ENCODE measurements at places on chromosomes 12 and 14.

DNA sequence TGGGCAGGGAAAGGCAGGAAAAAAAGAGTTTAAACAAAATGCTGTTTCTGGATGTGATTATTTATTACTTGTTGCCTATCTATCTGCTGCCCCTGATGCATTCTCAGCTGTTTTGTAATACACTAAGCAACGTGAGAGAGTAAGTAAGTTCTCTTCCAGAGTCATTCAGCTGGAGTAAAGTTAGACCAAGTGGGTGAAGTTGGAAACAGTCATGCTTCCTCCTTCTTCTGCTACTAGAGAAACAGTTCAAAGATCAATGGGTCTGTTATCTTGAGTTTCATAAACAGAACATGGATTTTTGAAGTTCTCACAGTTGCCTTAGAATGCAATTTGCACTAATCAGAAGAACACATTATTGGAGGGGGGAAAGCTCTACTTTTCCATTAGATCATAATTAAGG, 279.3 kb downstream of the EGLN3 start:
- no peak for DNase-seq

DNA sequence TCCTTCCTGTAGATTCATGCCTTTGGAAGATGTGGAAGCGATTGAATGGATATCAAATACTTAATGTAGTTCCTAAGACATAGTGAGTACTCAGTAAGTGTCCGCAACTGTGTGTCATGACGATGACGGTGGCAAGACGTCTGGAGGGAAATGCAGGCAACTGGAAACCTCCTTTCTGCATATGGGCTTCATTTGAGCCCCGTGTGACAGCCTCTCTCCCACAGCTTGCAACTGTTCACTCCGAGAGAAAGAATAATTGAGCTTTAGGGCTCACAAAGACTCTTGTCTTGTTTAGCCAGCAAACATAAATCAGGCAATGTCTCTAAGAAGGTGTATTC, 6.9 kb downstream of the CFAP251 start:
- DNase-seq: no peak

GRCh38 chr12:18468246-18469075, 207.1 kb downstream of the PIK3C2G start:
- DNase-seq: no peak

DNA sequence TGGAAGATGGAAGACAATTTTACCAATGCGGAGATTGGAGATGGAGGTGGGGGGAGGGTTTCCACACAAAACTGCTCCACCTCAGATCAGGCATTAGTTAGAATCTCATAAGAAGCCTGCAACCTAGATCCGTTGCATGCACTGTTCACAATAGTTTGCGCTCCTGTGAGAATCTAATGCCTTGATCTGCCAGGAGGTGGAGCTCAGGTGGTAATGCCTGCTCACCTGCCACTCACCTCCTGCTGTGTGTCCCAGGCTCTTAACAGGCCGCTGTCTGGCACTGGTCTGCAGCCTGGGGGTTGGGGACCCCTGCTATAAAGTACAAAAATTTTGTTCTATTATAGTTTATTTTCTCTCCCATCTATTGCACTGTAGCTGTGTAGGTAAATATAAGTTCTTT, 84.9 kb upstream of the FOXG1 start:
- DNase-seq: no peak

DNA sequence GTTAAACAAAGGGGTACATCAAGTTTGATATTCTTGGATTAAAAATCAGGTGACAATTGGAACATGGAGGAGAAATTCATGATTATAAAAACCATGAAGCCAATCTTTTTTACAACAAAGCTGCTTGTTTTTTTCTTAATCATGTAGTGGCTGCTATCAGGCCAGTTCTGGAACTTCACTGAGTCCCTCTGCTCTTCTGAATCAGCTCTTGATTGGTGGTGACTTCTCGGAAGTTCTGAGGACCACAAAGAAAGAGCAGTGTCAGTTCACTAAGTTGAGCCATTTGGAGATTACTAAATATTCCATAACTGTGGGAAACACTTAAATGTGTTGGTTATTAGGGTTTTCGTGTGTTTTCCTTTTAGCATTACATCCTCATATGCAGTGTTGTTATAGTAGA, 8.5 kb downstream of the EIF4B start:
- DNase-seq: no peak

- DNase-seq: no peak
Measured at GRCh38 chr14:105309371-105309770, 5.2 kb upstream of the PACS2 start.

DNA sequence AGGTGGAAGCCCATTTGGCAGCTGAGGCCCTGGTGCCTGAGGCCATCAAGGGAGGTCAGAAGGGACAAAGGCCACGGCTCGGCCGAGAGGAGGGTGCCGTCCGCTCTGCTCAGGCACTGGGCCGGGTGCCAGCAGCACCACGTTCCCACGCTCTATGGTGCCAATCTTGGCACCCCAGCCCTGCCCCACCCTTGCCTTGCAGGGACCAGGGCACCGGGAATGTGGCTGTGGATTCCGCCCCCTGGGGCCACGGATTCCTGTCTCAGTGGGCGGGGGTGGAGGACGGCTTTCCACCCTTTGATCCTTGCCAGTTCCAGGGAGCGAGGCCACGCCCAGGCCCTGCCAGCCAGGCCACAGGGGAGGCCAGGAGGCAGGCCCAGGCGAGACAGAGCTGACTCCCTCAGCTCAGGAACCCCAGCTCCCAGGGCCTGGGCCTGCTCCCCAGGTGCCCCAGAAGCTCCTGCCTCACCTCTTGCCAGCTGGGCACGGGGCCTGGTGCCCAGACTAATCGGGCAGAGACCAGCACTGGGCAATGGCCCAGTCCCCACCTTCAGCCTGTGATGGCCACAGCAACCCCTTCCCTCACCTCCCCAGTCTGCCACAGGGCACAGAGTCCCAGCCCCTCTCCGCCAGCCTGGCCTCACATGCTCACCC, 26.4 kb upstream of the GPR132 start:
- no peak for DNase-seq

DNA sequence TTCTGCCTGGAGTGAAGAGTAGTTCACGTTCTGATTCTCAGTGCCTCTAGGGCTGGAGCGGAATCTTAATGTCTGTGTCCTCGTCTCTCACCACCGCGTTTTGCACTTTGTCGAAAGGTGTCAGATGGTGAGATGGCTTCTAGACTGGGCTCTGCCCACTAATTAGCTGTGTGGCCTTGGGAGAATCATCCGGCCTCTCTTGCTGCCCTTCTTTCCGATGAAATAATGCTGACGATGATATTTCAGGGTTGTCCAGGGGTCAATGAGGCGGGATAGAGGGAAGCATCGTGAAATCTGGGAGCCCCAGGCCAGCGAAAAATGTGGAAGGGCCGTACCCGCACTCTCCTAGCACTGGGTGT, 811 bp upstream of the GALNT16 start:
- no peak for DNase-seq

DNA sequence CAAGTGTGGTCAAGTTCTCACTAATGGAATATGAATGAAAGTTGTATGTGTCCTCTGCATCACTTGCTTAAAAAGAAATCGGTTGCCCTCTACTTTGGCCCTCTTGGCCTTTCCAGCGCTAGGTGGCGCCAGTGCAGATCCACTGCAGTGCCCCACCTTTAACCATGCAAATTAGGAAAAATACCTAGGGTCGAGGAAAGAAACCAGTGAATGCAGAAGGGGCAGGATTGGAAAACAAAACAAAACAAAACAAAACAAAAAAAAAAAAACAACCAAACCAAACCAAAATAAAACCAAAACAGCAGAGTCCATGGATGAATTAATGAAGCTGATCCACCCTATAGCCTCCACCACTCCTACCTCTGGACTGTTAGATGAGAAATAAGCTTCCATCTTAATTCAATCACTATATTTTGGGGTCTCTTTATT, 12.9 kb upstream of the NEMF start:
- peak; percentile 84 for DNase-seq

GRCh38 chr12:11553871-11554533, 95.5 kb upstream of the ETV6 start:
- peak; percentile 70 for DNase-seq

- no peak for DNase-seq
Measured at GRCh38 chr14:79822034-79822433, 389.3 kb downstream of the DIO2 start.

DNA sequence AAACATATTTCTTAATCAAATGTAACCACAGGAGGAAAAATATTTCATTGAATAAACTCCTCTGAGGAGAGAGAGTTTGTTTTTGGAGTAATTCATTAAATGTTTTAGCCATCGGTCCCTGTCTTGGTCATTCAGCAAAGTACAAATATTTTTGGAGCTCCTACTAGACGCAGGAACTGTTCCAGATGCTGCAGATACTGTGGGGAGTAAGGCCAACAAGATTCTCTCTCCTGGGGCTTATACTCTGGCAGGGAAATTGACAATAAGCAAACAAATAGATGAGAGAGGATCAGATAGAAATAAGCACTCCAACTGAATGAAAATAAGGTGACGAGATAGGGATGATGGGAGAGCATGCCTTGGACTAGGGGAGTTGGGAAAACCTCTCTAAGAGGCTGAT, 264.1 kb downstream of the TTC8 start:
- DNase-seq: no peak

- no peak for DNase-seq
Measured at GRCh38 chr14:60563113-60563512, 54.2 kb downstream of the SIX6 start.

DNA sequence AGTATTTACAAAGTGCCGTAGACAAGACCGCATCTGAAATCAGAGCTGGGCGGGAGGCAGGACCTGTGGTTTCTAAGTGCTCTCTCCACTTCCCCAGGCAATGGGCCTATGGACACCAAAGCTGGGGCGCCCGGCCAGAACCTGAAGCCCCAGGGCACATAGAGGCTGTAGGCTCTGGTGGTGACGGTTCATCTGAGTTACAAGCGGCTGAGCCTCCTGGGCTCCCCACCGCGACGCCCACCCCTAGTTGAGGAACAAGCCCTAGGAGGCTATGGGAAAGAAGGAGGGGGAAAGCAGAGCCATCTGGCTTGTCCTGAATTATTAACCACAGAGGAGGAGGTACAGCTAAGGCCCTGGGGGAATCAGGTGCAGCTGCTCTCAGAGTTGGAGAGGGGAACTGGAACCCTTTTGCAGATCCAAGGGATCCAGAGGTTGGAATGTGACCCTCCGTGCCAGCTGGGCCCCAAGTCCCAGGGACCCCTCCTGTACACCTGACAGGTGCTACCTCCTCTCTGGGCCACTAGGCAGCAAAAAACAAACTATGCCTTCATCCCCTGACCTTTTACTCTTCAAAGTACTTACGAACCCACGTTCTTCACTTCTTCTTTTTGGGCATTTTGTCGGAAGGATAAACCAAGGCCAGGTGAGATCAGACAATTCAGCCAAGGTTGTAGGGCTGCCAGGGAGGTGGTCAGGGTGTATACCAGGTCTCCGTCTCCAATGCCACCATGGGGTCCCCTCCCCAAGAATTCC, 77.2 kb downstream of the ARL6IP4 start:
- DNase-seq: no peak

DNA sequence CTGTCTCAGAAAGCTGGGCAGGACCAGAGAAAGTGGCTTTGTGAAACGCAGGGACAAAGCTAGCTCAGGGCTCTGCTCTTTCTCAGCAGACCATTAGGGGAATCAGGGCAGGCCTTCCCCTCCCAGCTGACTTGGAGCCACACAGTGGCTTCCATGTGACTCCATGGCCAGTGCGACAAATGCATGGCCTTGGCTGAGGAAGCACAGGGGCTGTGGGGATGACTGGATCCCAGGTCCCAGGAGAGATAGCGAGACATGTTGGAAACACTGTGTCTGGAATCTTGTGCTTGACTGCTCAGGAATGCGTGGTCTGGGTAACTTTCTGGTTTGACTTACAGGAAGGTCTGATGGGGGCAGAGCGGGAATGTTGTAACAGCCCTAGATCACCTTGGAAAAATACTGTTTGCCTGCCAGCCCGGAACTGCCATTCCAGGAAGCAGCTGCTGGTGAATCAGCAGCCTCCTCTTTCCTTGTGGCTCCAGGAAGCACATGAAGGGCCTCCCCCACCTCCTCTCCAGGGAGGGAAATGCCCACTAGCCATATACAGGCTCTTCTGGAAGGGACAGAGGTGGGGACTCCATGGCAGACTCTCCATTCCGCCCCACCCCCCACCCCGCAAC, 133.5 kb upstream of the HIF1A start:
- peak; percentile 75 for DNase-seq

- DNase-seq: no peak
Measured at GRCh38 chr12:5581019-5581418, 149.1 kb downstream of the NTF3 start.

DNA sequence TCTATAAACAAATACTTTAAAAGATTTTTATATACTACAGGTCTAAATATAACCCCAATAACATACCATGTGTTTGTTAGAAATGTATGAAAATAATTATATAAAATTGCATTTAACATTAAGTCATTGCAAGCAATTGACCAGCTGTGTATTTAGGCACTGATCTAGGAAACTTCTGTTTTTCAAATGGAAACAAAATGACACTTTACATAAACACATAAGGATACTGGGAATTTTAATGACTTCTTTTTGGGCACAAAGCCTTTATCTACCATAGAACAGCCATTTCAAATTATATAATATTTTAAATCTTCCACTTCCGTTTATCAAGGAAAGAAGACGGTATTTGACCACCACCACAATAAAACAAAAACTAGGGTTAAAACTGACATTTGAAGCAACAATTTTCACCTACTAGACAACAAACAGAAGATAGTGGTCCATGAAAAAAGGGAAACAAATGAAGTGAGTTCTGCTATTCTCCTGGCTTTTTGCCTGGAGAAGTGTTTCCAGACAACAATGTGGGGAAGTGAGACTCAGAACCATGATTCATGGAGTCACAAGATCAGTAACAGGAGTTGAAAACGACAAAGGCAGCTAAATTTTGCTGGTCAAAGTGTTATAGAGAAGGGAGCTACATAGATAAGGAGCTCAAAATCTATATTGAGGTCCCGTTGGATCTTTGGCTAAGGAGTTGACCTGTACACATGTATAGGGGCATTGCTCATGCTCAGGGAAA, 475.1 kb downstream of the TRHDE start:
- DNase-seq: peak; percentile 84

- no peak for DNase-seq
Measured at GRCh38 chr14:22980672-22981089, 1.7 kb downstream of the AJUBA start.

- peak; percentile 9 for DNase-seq
Measured at GRCh38 chr14:105817971-105818711, 291.8 kb downstream of the TMEM121 start.

DNA sequence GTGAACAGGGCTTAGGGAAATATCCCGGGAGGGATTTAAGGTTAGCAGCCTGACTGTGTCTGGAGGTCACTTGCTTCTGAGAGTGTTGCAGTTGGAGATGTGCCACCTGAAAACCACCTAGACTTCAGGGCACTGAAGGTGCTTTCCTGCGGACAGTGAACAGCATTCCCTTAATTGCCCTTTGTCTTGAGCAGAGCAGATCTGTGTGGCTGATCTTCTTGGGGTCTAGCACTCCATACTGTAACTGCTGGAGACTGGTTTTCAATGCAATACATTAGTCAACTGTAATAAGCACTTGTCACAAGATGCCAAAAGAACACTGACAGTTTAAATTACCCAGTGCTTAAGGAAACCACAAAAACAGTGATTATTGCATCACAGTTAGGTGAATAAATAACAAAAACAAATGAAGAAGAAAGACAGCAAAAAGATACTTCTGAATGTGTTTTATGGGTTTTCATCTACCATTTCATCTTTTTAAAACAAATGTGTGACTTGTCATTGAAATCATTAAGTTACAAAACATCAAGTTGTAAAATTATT, 111.8 kb downstream of the PRIMA1 start:
- no peak for DNase-seq

Data from suppressor macrophage (primary cell).